NCI-H1105 treated with DMSO at 0.1 percent for 48 hours (cell line): ENCODE measurements at places on chromosomes 4 and X.

DNA sequence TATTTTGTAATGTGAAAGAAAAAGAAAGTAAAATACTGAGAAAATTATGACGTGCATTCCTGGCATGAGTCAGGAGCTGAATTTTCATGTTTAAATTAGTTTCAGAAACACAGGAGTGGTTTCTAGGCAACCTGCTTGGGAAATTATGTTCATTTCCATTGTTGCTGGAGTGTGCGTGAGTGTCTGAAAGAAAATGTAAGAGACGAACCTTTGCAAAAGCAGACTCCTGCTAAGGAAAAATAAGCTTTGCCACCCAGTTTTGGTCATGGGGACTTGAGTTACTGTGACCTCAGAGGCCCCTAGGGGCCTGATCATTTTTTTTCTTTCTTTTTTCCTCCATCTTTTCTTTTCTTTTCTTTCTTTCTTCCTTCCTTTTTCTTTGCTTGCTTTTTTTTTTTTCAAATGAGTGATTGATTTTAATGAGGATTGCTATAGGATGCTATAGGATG, 18.8 kb upstream of the CHRNA9 start:
- no peak for DNase-seq

DNA sequence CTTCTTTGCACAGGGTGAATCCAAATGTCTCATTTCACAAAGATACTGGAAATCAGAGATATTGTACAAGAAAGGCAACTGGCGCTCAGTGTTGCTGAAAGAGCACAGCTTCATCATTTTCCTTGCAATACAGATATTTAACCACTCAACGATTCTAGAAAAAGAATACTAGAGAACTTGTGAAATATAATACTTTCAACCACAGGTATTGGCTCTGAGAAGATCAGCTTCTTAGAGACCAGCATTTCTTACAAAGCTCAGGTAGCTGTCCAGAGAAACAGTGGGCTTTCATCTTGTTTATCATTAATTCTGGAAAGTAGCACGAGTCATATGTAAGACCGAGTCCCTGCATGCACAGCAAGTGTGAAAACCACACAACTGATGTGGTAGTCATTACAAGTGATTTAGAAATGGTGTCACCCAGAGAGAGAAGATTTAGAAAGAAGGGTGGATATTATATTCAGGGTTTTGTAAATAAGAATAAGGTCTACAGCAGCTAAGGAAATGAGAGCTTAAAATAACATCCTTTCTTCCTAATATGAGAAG, 7.8 kb upstream of the PPARGC1A start:
- DNase-seq = no peak

DNA sequence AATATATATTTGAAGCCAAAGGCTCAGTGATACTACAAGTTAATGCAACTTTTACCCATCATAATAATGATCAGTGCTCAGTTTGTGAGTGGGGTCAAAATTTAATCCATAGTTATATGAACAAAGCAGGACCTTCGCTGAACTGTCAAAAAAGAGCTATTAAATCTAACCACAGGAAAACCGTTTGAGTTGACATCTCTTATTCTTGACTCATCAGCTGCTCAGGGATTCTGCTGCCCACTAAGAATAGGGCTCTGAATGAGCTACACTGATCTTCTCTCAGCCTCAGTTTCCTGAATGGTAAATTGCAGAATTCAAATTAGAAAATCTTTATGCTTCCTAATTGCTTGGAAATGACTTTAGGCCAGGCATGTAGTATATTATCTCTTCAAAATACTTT, 44.9 kb upstream of the NAP1L5 start:
- no peak for DNase-seq

DNA sequence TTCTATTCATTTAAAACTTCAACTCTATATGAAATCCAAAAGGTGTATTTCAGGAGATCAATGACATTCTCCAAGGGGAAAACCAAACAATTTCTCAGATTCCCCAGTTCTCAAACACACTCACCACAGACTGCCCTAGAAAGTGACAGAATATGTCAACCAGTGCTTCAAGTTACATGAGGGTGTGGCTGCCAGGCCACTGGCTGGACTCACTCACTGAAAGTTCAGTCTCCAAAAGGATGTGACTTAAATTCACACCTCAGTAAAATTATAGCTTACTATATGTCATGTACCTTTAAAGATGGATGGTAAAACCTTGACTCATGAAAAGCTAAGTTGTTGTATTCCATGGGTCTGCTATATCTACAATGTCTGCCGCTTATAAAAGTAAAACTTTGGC, 7.3 kb downstream of the INPP4B start:
- DNase-seq = no peak
